Mesothelial cell of epicardium (in vitro differentiated cells): ENCODE measurements at places on chromosomes 6 and 20. TPM values are rescaled to one million over a fixed set of nuclear protein-coding genes. Genes with fewer than 3 reads are reported as not detected.

GRCh38 chr6:123168892-123169773 is 173.1 kb downstream of the CLVS2 start:
- DNase-seq: no peak

GRCh38 chr6:117441824-117442264 is 16.1 kb upstream of the ROS1 start:
- no peak for DNase-seq

DNA sequence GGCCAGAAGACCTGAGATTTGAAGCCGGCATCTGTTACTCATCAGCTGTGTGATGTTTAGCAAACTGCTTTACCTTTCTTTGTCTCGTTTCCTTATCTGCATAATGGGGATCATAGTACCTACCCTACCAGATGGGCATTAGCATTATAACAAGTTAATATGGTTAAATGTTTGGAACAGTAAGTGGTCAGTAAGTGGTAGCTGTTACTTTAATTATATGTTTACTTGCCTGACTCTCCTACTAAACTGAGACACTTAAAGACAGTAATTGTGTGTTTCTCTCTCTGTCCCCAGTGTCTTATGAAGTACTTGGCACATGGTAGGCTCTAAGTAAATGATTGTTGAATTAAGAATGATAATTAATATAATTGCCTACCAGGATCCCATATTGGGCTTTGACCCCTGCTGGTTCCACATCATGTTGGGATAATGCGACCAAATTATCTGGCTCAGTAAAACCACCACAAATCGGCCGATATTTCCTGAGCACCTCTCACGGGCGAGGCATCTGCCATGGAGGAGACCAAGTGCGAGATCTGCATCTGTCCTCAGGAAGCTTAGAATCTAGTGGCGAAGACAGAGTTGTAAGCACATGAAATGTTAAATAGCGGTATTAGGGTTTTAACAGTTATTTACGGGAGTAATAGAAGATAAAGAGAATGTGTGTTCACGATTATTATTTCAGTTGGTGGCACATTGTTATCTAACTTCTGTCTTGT is 31.4 kb downstream of the PTK7 start:
- DNase-seq: no peak

GRCh38 chr20:50892394-50892793 is 38.8 kb downstream of the ADNP start:
- no peak for DNase-seq

FRK gene
- 4.9 to 5.2 TPM (median 5.1 TPM) in 3 replicates for total RNA-seq

COL12A1 gene
- total RNA-seq: 10.5 to 12.5 TPM (median 11.3 TPM) in 3 replicates
